ENCODE measurements at places on chromosomes 11 and 22. TPM values are rescaled to one million over a fixed set of nuclear protein-coding genes. Genes with fewer than 3 reads are reported as not detected.

KRTAP5-11 gene
- total RNA-seq: not detected

SLC22A8 gene
- not detected for total RNA-seq

- peaks cover 23% of the 10 kb centered on the region for H3K4me1 ChIP-seq
- no peak for DNase-seq
- H3K27ac ChIP-seq: no peak overlapping the region
Measured at GRCh38 chr22:38699784-38700183, 959 bp downstream of the JOSD1 start.

GRCh38 chr11:41018224-41018623, 441.2 kb downstream of the LRRC4C start:
- H3K36me3 ChIP-seq: no peaks in the 10 kb centered on the region
- no peaks in the 10 kb centered on the region for H3K27me3 ChIP-seq
- peak overlapping the region; percentile 2 for H3K4me3 ChIP-seq
- peaks cover 30% of the 10 kb centered on the region for H3K4me1 ChIP-seq

GRCh38 chr11:130601141-130601540, 152.7 kb downstream of the ADAMTS15 start:
- no peaks in the 10 kb centered on the region for H3K27me3 ChIP-seq
- no peak overlapping the region for H3K4me3 ChIP-seq
- no peak overlapping the region for H3K27ac ChIP-seq
- H3K36me3 ChIP-seq: no peaks in the 10 kb centered on the region
- peaks cover 9% of the 10 kb centered on the region for H3K4me1 ChIP-seq

DNA sequence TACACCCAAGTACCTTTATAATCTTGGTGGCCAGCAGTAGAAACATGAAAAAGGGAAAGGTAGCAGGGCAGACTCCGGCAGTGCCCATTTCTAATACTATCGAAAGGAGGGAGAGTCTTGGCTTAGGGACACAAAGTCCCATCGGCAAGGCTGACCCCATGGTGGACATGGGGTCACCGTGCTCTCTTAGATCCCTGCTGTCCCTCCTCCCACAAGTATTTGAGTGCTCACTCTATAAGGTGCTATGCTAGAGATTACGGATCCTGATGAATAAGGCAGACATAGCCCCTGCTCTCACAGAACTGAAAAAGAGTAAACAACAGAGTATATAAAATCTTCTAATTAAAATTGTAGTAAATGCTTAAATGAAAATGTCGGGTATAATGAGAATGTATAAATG, 172.4 kb upstream of the PITPNB start:
- DNase-seq: no peak
- H3K27ac ChIP-seq: no peak overlapping the region
- no peaks in the 10 kb centered on the region for H3K27me3 ChIP-seq
- H3K4me1 ChIP-seq: no peaks in the 10 kb centered on the region

GRCh38 chr22:40922484-40923303, 28.5 kb upstream of the RBX1 start:
- peaks cover 16% of the 10 kb centered on the region for H3K36me3 ChIP-seq
- H3K4me1 ChIP-seq: no peaks in the 10 kb centered on the region
- DNase-seq: peak; percentile 72
- H3K4me3 ChIP-seq: no peak overlapping the region

All from GM23338 (cell line).